ENCODE measurements at places on chromosomes 2 and 18. TPM values are rescaled to one million over a fixed set of nuclear protein-coding genes. Genes with fewer than 3 reads are reported as not detected.

The LRRC30 gene
- not detected for total RNA-seq

The HMSD gene
- not detected for total RNA-seq

The CFAP53 gene
- total RNA-seq = 4.1 TPM

The RAD51AP2 gene
- total RNA-seq = not detected

The FAM228A gene
- total RNA-seq = not detected

The IL1RN gene
- 16.9 TPM for total RNA-seq
